ENCODE measurements at places on chromosomes 4 and X.
A peak's percentile ranks its signal among the peaks of the same experiment; 100 is the strongest.

- no peaks in the 10 kb centered on the region for H3K4me1 ChIP-seq
- no peak for DNase-seq
- no peak overlapping the region for H3K27ac ChIP-seq
- no peaks in the 10 kb centered on the region for H3K36me3 ChIP-seq
Measured at GRCh38 chrX:136899221-136899620, 18.7 kb upstream of the RBMX start.

DNA sequence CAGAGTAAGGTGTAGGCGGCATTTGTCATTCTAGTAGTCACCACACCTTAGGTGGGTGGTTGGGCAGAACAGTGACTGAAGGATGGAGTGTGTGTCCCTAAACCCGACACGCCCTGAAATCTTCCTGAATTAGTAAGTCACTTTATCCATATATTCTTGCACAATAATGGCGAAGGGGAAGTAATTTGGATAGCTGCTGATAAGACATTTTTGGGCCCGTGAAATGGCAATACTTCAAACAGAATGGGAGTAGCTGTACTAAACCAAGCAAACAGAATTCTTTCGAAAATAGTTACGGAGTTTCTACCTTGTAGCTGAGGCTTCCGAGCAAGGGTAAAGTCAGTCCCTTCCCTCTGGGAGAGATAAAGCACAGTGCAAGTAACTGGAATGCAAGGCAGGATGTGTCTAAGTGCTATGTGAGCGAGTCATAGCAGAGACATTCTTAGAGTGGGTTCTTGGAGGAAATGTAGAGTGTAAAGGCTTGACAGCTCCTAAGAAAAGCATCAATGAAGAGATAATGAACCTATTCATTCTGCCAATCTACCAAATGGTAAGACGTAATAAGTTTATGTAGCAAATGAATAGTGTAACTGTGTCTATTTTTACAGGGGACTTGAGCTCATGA, 72.8 kb downstream of the CLCN5 start:
- no peaks in the 10 kb centered on the region for H3K4me1 ChIP-seq
- DNase-seq, result no peak
- H3K27me3 ChIP-seq, result no peaks in the 10 kb centered on the region
- no peaks in the 10 kb centered on the region for H3K36me3 ChIP-seq

GRCh38 chr4:93828995-93829819, 654 bp downstream of the ATOH1 start:
- peak overlapping the region; percentile 31 for H3K4me3 ChIP-seq
- H3K4me1 ChIP-seq, result peaks cover 27% of the 10 kb centered on the region
- no peak for DNase-seq
- no peaks in the 10 kb centered on the region for H3K36me3 ChIP-seq
- peaks cover 17% of the 10 kb centered on the region for H3K27me3 ChIP-seq
- H3K27ac ChIP-seq, result no peak overlapping the region

DNA sequence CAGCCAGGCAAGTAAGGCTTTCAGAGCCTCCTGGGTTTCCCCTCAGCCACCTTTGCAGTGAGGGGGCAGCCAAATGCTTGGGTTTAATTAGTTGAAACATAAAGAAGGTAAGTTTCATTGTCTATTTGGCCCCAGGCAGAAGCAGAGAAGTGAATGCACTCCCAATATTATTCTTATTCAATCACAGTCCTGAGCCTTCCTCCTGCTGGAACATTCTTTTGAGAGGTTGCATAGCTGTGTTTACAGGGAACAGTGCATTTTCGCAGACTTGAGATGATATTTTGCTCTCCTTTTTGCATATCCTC, 13.9 kb downstream of the SLC2A9 start:
- no peaks in the 10 kb centered on the region for H3K36me3 ChIP-seq
- no peaks in the 10 kb centered on the region for H3K27me3 ChIP-seq
- H3K4me3 ChIP-seq, result no peak overlapping the region
- H3K27ac ChIP-seq, result no peak overlapping the region

GRCh38 chrX:13761606-13762414, 27.3 kb downstream of the OFD1 start:
- H3K4me3 ChIP-seq, result no peak overlapping the region
- DNase-seq, result no peak
- H3K36me3 ChIP-seq, result peaks cover 41% of the 10 kb centered on the region
- H3K27ac ChIP-seq, result no peak overlapping the region
- H3K4me1 ChIP-seq, result peaks cover 7% of the 10 kb centered on the region
- H3K27me3 ChIP-seq, result no peaks in the 10 kb centered on the region

DNA sequence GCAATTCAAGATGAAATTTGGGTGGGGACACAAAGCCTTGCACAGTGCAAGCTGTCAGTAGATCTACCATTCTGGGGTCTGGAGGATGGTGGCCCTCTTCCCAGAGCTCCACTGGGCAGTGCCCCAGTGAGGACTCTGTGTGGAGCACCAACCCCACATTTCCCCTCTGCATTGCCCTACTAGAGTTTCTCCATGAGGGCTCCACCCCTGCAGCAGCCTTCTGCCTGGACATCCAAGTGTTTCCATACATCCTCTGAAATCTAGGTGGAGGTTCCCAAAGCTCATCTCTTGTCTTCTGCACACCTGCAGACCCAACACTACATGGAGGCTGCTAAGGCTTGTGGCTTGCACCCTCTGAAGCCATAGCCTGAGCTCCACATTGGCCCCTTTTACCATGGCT, 402.3 kb downstream of the RAB28 start:
- no peaks in the 10 kb centered on the region for H3K36me3 ChIP-seq
- no peaks in the 10 kb centered on the region for H3K27me3 ChIP-seq
- H3K27ac ChIP-seq, result no peak overlapping the region
- H3K4me3 ChIP-seq, result no peak overlapping the region
- H3K4me1 ChIP-seq, result no peaks in the 10 kb centered on the region
- DNase-seq, result no peak

DNA sequence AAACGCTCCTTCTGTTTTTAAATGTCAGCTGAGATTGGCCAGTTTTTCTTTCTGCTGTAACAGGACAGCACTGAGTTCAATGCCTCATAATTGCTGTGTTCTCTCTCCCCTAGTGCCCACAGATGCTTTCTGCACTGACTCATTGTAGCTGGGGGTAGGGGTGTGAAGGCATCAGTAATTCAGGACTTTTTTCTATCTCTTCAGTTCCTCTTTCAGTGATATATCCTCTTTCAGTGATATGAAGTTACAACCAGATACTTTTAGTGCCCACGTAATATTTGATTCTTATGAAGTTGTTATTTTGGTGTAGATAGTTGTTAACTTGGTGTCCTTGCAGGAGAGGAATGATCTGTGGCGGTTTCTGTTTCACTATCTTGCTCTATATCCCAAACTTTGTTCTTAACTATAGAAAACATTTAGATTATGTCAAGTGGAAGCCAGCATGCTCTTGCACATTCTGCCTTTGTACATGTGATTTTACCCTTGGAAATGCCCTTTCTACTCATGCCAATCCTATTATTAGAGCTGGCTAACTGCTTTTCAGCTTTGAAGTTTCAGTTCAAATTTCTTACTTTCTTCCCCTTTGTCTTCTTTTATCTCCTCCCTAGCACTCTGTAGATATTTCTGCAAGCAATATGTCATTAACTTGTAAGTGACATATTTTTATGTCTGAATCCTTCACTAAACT, 1258.4 kb downstream of the FAM133A start:
- H3K4me1 ChIP-seq, result no peaks in the 10 kb centered on the region
- DNase-seq, result no peak

DNA sequence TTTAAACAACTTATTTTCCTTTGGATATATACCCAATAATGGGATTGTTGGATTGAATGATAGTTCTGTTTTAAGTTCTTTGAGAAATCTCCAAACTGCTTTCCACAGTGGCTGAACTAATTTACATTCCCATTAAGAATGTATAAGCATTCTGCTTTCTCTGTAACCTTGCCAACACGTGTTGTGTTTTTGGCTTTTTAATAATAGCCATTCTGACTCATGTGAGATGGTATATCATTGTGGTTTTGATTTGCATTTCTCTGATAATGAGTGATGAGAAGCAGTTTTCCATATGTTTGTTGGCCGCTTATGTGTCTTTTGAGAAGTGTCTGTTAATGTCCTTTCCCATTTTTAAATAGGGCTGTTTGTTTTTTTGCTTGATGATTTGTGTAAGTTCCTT, 155.6 kb upstream of the PITX2 start:
- no peak overlapping the region for H3K4me3 ChIP-seq
- H3K4me1 ChIP-seq, result no peaks in the 10 kb centered on the region
- no peak for DNase-seq

DNA sequence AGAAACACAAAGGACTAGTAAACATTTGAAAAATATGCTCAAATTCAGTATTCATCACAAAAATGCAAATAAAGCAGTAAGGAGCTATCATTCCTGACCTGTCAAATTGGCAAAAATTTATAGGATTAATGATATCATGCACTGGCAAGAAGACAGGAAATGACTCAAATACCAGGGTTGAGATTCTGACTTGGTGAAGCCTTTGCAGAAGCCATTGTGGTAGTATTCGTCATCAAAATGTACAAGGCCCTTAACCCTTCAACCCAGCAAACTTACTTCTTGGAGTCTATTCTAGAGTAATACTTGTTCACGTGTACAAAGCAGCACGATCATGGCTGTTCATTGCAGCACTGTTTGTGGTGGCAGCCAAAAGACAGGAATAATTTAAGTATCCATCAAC, 132.4 kb downstream of the ENOX2 start:
- no peak overlapping the region for H3K27ac ChIP-seq
- H3K4me3 ChIP-seq, result no peak overlapping the region
- no peaks in the 10 kb centered on the region for H3K36me3 ChIP-seq
- H3K4me1 ChIP-seq, result no peaks in the 10 kb centered on the region
- no peaks in the 10 kb centered on the region for H3K27me3 ChIP-seq

Data from vagina (tissue), 2 donors.